ENCODE measurements at places on chromosomes 11 and 22. TPM values are rescaled to one million over a fixed set of nuclear protein-coding genes. Genes with fewer than 3 reads are reported as not detected.
A peak's percentile ranks its signal among the peaks of the same experiment; 100 is the strongest.

GRCh38 chr22:37498289-37498909 lies 12.2 kb upstream of the MFNG start:
- no peaks in the 10 kb centered on the region for H3K27me3 ChIP-seq
- no peak overlapping the region for H3K27ac ChIP-seq
- no peak overlapping the region for H3K4me3 ChIP-seq
- H3K4me1 ChIP-seq = peaks cover 19% of the 10 kb centered on the region

ACR gene
- total RNA-seq = not detected

DEPDC7 gene
- 5.3 TPM for total RNA-seq

DNA sequence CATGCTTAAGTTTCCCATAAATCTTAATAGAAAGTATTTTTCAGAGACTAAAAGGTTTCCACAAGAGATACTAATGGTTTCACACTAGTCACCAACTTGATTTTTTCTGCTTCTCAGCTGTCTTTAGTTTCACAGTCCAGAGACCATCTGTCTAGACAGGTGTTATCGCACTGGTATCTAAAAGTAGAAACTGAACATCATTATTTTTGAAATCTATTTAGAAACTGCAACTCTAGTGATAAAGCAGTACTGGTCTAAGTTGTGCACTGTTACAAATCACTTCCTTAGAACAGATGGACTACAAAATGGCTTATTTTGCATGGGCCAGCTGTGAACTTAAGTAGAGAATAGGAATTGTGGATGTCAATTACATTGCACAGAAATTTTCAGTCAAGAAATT lies 78.0 kb downstream of the CNTN5 start:
- no peaks in the 10 kb centered on the region for H3K36me3 ChIP-seq
- H3K4me1 ChIP-seq = no peaks in the 10 kb centered on the region
- DNase-seq = no peak
- H3K27me3 ChIP-seq = no peaks in the 10 kb centered on the region
- H3K27ac ChIP-seq = no peak overlapping the region

YPEL4 gene
- total RNA-seq = 1.7 TPM

DNA sequence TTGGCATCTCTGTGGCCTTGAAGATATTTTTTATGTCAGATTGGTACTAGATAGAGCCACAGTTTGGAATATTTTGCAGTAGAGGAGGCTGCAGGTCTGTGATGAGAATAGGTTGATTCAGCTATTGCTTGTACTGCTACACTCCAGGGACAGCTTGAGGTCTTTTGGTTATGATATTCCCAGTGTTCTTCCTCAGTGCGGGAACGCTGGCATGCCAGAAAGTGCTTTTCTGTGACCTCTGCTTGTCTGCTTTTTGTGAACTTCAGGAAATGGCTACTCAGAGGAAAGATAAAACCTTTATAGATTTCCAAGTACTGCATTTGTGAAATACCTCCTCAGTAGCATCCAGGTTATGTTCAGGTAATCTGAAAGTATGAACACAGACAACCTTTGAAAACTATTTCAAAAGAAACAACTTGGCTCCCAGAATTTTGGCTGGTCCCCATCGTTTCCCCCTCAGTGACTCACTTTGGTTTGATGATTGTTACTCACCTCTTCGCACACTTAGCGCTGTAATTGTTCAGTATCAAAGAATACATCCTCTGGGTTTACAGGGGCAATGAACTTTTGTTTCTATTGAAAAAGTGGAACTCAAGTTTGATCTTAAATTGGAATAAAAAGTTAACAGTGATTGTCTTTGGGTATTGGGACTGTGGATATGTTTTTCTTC lies 191.4 kb downstream of the HIPK3 start:
- peak; percentile 75 for DNase-seq
- no peaks in the 10 kb centered on the region for H3K36me3 ChIP-seq
- peaks cover 73% of the 10 kb centered on the region for H3K4me1 ChIP-seq
- no peaks in the 10 kb centered on the region for H3K27me3 ChIP-seq
- peak overlapping the region; percentile 19 for H3K27ac ChIP-seq

- H3K4me1 ChIP-seq = peaks cover 35% of the 10 kb centered on the region
- no peaks in the 10 kb centered on the region for H3K27me3 ChIP-seq
- H3K36me3 ChIP-seq = no peaks in the 10 kb centered on the region
- peak within 1 kb of the TSS; percentile 95 for H3K4me3 ChIP-seq
Observed at GRCh38 chr11:26993965-26994457, at the start of gene FIBIN. FIBIN (plus strand) TSS chr11:26994112; CDS start chr11:26994527, 415 bp downstream.

OR5L1 gene
- not detected for total RNA-seq

Measured in GM23248 (cell line).